ENCODE measurements at places on chromosomes 7 and 10.

- peak; percentile 65 for DNase-seq
Measured at GRCh38 chr10:69004821-69005220, 16.2 kb downstream of the KIFBP start.

DNA sequence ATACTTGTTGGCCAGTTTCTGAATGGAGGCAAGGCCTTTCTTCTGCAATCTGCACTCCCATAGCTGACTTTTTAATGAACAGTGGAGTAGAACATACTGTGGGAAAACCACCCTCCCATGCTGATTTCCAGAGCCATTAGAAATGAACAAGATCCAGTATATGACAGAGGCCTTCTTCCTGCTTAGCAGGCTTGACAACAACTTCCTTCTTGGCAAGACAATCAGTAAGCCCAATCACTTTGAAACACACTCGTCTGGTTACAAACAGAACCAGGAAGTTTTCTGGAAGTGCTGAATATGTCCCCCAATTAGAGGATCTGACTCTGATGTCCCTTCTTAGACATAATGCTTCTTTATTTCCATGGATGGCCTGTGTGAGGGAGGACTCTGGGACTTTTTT, 103.4 kb downstream of the SAMD9 start:
- DNase-seq: no peak

- DNase-seq: no peak
Measured at GRCh38 chr7:102140952-102141370, 145.7 kb upstream of the SH2B2 start.

DNA sequence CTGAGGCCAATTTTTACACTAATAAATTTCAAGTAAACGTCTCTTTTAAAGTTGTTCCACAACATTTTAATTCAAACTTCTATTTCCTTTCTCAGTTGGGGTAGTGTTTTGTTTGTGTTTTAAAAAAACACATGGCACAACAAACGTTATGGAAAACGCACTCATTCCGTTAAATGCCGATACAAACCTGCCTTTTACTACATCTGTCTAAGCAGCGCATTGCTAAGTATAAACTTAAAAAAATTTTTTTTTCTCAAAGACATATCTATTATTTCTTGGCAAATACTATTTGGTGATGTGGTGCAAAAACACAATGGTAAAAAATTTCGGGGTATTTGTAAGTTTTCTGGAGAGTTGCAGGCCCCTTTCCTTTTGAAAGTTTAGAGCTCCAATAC, 1.4 kb downstream of the SKIDA1 start:
- no peak for DNase-seq

DNA sequence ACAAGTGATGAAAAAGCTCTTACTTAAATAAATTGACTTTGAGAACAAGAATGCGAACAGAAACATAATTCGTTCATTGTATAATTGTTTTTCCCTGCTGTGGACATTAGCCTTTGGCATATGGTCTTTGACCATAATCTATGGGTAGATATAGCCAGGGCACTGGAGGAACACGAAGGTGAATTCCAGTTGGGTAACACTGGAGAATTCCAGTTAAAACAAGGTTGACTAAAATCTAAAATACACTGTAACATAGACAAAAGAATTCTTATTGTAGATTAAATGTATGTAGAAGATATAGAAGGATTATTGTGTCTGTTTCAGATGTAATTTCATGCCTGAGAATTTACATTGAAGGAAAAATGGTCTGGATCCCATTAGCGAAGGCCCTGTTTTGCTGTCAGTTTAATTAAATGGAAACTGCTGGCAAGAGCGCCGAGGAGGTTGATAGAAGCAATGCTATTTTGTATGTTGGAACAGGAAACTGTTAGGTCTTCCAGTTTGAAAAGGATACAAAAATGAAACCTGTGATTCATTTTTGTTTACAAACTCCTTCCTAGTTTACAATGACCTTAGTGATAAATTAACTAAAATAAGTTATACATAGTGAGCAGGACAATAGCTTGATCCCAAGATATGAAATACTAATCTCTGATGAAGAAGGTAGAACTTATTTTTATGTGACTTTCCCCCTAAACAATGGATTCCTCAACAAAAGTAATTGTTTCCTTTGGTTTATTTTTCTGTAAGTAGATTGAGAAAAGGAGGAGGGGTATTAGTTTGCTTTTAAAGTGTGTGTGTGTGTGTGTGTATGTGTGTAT, 68.9 kb downstream of the ARID5B start:
- peak; percentile 55 for DNase-seq

GRCh38 chr10:1243486-1244234, 187.5 kb downstream of the WDR37 start:
- no peak for DNase-seq

GRCh38 chr7:132034748-132035416, 478.5 kb upstream of the PODXL start:
- no peak for DNase-seq

DNA sequence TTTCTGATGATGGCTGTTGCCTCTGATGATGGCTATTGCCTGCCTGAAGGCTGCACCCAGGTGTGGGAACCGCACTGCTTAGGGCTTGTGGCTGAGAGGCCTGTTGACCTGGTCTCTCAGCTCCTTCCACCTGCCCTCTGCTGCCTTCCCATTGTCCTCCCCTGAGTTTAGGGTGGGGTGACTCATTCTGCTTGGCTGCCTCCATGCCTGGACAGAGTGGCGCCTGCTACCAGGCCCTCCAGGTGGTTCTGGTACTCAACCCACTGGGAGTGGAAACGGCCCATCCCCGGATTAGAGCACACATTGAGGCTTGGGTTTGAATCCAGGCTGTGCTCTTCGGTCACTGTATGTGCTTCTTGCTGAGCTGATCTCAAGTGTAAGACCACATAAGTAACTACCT, 120.6 kb downstream of the SEM1 start:
- DNase-seq: no peak

- DNase-seq: no peak
Measured at GRCh38 chr10:29617880-29618340, 16.9 kb downstream of the SVIL start.

- peak; percentile 50 for DNase-seq
Measured at GRCh38 chr10:5547931-5548660, 23.3 kb downstream of the CALML3 start.

GRCh38 chr7:15848362-15848761, 161.9 kb upstream of the MEOX2 start:
- peak; percentile 42 for DNase-seq

GRCh38 chr10:116026315-116026714, 246.7 kb downstream of the GFRA1 start:
- DNase-seq: no peak

GRCh38 chr7:9029681-9030530, 596.5 kb downstream of the NXPH1 start:
- DNase-seq: no peak

- DNase-seq: no peak
Measured at GRCh38 chr10:70956029-70956759, 67.8 kb upstream of the PCBD1 start.

Measured in EH (cell line).